WTC11 (cell line): ENCODE measurements at places on chromosomes 7 and 10.

DNA sequence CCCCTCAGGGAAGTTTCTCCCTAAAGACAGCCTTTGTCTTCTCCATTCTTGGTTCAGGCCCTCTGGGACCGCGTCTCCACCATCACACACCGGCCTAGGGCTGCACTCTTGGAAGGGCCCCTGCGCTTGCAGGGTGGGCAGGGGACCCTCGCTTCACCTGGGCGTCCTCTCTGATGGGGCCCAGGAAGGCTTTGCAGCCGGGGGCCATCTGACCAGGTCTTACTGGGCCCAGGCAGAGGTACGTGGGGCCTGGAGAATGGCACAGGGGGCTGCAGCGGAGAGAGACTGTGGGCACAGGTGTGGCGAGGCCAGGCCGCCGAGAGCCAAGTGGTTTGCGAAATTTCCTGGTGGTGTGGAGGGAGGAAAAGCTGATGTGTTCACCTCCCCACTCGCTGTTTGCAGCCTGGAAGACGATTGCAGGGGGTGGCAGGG, 44.4 kb downstream of the ALOX5 start:
- DNase-seq, result no peak

GRCh38 chr10:132011024-132011423, 29.3 kb upstream of the BNIP3 start:
- DNase-seq, result no peak

DNA sequence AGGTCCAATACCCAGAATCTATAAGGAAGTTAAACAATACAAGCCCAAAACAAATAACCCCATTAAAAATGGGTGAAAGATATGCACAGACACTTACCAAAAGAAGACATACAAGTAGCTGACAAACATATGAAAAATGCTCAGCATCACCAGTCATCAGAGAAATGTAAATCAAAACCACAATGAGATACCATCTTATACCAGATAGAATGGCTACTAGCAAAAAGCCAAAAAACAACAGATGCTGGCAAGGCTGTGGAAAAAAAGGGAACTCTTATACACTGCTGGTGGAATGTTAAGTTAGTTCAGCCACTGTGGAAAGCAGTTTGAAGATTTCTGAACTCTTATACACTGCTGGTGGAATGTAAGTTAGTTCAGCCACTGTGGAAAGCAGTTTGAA, 331.1 kb downstream of the KIF20B start:
- DNase-seq, result no peak

- no peak for DNase-seq
Observed at GRCh38 chr7:118478236-118478635, 253.7 kb downstream of the ANKRD7 start.

DNA sequence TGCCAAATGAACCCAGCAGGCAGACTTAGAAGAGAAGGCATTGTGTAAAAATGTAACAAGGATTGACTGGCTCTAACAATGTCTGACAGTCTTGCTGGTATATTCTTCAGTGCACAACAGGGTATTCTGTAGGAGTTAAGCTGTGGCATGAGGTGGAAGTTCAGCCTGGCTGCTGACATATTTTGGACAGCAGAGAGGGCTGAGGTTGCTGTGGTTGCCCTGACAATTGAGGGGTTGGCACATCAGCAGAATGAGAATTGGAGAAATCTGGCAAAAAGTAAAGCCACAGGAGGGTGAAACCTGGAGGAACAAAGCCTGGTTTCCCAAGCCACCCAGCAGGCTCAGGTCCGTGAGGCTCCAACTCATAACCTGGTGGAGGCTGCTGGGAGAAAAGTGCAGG, 220.2 kb downstream of the JAZF1 start:
- no peak for DNase-seq

DNA sequence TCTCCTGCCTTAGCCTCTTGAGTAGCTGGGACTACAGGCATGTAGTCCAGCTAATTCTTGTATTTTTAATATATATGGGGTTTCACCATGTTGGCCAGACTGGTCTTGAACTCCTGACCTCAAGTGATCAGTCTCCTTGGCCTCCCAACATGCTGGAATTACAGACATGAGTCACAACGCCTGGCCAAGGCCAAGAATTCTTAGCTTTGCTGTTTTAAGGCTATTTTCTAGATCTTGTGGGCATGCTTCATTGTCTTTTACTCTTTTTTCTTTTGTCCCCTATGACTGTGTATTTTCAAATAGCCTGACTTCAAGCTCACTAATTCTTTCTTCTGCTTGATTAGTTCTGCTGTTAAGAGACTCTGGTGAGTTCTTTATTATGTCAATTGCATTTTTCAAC, 56.4 kb upstream of the TAS2R16 start:
- no peak for DNase-seq

DNA sequence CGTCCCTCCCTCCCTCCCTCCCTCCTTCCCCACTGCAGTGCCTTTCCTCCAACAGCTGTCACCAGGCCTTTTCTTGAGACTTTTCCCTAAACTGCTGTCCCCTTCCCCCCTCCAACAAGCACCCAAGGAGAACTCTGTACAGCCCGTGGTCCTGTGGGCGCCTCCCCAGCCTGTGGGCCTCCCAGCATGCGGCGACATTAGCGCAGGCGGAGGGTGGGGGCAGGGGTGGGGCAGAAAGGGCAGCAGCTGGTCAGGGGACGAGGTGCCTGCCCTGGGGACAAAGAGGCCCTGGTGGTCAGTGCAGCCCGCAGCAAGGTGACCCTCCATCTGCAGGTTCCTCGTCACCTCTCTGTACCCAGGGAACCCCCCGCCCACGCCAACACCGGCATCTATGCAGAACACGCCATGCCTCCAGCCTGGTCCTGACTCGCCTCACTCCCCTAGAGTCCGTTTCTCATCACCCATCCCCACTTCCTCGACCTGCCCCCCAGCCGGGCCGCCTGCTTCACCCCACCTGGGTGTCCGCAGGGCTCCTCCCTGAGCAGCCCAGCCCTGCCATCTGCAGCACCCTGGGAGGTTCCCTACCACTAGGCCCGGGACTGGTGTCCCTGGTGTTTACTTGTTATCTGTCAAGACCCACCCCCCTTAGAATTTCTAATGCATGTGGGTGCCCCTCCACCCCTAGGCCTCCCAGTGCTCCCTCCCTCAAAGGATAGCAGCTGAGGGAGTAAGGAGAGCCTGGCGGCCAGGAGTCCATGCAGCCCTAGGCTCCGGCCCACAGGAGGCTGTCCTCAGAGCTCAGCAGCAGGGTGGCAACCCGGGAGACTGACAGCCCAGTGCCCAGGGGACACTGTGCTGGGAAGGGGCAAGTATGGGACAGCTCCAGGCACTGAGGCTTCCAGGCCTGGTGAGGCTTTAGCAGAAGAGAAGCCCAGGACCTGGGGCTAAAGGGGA, 147.8 kb downstream of the ARHGAP22 start:
- no peak for DNase-seq

- peak; percentile 55 for DNase-seq
Observed at GRCh38 chr10:97498841-97499560, at the start of gene UBTD1. UBTD1 (plus strand) TSS chr10:97498924; CDS start chr10:97499204, 280 bp downstream.

DNA sequence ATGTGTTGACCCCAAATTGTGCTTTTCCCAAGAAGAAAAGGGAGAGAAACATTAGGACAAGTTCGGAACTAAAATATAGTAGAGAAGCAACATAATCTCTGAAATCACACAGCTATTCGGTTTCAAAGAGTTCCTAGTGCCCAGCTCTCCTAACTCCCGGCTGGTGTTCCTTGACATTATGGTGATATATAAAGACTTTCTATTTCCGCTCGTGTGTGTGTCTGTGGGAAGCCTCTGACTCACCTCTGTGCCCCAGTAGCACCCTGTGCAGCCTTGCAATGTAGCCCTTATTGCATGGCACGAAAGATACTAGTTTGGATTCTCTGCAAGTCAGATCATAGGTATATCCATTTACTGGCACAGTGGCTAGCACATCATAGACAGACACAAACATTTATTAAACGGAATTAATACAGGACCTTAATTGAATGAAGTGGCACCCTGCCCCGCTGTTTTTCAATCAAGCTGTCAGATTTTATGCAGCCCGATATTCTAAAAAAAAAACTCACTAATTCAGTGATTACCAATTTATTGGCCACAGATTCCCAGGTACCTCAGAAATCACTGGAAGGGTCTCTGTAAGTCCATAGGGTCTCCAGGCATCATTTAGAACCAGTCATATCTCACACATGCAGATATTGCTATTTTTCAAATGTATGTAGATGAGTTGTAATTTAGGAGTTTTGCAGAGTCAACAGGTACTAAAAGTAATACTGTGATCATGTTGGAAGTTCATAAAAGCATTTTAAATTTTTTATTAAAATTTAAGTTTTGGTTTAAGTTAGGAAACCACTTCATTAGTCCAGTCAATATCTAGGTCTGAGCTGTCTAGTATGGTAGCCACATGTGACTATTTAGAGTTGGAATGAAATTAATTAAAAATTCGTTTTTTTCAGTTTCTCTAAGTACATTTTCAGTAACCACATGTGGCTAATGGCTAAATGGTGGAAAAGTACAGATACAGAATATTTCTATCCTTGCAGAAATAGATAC, 43.3 kb downstream of the SFTPD start:
- DNase-seq, result no peak

DNA sequence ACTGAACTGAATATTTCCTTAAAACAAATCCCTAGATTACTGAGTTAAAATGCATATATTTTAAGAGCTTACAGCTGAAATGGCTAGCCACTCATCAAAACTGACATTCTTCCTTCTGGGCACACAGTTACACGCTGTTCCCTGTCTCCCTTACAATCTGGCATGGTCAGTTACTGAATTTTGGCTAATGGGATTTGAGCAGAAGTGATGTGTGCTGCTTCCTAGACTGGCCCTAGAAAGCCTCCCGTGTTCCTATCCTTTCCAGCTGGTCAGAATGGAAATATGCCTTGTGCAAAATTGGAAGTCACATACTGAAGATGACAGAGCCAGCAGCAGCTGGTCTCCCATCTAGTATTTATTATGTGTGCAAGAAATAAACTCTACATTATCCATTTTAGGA, 128.7 kb upstream of the NAMPT start:
- no peak for DNase-seq

GRCh38 chr7:37352974-37353948, 95.4 kb downstream of the ELMO1 start:
- DNase-seq, result peak; percentile 42

- DNase-seq, result no peak
Observed at GRCh38 chr7:31805209-31805818, 118.3 kb downstream of the PPP1R17 start.

DNA sequence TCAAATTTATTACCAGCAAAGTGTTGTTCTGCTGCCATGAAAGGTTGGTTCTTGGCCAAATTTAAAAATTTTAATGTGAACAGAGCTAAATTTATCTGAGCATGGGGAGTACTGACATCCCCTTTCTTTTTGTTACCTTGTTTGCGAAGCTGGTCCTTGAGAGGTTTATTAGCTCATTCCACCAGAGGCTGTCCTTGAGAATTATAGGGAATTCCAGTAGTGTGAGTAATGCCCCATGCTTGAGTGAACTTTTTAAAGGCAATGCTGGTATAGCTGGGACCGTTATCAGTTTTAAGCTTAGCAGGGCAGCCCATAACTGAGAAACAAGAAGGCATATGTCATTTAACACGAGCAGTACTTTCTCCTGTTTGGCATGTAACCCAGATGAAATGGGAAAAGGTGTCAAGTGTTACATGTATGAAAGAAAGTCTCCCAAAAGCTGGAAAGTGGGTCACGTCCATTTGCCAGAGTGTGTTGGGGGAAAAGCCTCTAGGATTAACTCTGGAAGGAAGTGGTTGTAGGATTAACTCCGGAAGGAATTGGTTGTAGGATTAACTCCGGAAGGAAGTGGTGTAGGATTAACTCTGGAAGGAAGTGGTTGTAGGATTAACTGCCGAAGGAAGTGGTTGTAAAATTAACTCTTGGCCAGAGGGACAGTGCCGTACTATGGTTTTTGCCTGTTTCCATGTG, 37.3 kb upstream of the AKR1C2 start:
- no peak for DNase-seq

DNA sequence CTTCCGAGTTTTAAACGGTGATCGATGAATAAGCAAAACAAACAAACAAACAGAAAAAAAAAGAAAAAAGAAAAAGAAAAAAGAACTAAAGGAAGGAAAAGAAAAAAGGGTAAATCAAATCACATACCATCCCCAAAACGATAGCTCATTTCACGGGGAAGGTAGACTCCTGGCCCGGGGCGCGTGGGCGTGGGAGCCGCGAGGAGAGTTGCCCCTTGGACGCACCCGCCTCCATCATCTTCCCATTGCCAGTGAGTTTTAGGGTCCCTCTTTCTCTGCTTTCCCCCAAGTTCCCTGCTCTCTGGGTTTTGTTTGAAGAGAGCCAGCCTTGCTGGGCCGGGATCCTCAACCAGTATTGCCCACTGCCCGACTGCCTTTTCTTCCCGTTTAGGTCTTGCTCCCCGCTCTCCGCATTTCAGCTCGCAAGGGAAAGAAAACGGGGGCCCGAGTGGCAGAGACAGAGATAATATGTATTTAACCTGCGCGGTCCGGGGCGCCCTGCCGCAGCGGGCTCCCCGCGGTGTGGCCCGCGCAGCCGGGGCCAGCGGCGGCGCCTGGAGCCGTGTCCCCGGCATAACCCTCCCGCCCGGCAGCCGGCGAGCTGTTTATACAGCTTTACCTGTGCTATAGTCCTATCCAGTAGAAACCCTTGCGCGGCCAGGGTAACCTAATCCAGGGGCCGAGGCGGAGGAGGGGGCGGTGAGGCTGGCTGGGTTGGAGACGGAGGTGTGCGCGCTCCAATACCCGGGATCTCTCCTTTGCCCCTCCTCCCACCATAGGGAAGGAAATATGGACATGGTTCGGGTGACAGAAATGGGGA, 5.2 kb upstream of the GATA3 start:
- peak; percentile 68 for DNase-seq

GRCh38 chr10:25952857-25953256, 18.8 kb downstream of the MYO3A start:
- DNase-seq, result no peak

DNA sequence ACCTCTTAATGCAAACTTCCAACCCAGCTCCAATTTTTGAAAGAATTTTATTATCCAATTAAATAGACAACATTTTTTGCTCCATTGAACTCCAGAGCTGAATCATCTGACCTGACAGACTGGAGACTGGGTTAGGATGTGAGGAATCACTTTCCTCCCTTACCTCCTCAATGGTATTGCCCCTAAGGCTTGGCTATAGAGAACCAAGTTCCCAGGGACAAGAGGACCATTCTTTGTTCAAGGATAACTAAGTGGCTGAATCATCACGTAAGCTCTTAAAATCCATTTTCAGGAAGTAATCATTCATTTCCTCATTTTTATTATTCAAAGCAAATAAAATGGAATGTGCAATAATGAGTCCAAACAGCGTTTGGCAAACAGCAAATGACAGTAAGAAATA, 335.1 kb downstream of the GATA3 start:
- DNase-seq, result no peak

DNA sequence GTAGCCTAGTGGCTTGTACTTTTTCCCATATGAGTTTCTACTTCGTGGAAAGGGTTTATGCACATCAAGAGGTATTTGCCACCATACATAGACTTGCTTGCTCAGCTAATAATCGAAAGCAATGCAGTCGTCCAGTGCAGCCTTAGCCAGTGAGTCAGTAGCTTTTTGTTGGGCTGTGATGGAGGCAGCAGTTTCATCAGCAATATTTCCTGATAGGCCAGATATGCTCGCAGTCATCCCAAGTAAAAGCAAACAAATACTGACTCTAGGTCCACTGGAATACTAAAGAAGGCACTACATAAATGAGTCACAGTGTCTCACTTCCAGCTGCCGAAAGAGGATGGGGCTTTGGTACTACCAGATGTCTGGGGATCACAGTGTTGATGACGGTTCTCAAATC, 2.1 kb upstream of the BNIP3 start:
- DNase-seq, result no peak
